NCI-H1694 (cell line): ENCODE measurements at places on chromosomes 16 and 17.

DNA sequence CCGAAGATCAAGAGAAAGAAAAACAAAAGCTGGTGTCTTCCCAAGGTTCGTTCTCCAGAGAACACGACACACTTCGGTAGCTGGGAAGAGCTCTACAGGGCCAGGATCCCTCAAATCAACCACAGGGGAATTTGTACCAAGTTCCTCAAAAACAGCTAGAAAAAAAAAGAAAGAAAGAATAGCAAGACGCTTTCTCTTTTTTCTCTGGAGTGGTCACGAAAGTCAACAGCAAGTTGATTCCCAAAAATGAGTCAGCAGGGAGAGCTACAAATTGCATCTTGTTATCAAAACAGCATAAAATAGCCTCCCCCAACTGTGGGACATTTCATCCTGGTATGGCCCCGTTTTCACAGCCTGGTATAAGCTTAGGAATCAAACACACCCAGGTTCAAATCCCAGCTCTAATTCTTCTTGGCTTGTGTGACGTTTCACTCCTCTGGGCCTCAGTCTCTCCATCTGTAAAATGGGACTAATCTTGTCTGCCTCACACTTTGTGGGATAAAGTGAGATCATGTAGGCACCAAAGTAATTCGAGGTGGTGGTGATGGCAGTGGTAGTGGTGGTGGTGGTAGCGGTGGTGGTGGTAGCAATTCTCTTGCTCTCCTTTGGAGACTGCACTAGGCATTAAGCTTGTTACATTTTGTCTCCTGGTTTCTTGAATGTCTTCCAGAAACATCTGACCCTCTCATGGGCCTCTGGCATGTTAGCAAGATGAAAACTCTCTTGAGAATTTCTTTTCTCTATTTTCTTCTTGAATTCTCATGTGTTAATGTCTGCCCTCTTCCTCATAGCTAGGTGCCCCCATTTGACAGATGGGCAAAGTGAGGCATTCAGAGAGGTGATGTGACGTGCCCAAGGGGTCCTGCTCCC lies 988 bp upstream of the IL21R start:
- no peak for DNase-seq

DNA sequence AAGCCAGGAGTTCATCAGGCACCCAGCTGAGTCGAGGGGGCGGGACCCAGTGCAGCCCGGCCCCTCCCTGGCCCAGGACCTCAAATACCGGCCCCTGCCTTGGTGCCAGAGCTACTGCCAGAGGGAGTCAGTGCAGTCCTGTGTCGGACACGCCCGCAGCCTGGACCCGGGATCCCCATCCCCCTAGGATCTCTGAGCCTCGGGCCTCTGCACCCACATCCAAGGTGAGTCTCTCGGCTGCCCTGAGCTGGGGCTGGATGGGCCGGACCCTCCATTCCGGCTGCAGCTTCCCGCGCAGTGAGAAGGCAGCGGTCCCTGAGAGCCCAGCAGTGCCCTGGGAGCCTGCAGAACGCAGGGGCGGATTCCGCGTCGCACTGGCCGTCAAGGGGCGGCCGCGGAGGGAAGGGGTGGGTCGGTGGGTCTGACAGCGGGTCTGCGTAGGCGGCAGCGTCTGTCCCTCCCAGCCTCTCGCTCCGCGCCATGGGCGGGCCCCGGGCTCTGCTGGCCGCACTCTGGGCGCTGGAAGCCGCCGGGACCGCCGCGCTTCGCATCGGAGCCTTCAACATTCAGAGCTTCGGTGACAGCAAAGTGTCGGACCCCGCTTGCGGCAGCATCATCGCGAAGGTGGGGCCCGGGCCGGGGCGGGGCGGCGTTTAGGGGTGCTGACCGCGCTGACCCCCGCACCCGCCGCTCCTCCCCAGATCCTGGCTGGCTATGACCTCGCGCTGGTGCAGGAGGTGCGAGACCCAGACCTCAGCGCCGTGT lies at the start of gene DNASE1L2:
Gene DNASE1L2 (plus strand): TSS at position 108 of the 765 bp plus-strand sequence. CDS start 373 bp downstream, at position 481.
- no peak for DNase-seq

- DNase-seq, result no peak
Observed at GRCh38 chr16:74268372-74268782, 28.2 kb upstream of the PSMD7 start.

DNA sequence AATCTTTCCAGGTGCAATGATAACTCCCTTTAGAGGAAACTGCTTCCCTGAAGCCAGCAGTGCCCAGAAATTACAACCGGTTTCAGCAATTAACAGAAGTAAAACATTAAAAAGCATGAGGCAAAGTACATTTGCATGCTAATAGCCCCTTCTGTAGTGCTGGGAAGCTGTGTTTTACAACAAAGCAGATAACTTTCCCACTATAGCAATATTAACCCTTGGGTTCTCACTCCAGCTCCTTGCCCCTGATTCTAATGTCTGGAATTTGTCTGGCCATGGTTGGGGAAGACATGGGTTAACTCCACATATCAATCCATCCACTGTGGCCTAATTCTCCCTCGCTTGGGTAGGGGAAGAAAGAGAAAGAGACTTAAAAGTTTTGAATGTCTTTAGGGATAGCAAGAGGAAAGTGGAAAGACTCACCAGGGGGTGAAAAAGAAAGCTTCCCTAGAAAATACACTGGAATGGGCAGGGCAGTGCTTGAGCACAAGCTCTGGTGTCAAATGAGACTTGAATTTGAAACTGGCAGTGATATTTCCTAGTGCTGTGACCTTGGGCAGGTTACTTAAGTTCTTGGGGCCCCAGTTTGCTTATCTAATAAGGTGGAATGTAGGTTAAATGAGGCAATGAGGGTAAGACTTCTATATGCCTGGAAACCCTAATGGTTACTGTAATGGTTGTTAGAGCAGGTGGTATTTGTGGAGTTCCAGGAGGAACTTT lies 102.0 kb downstream of the SOX9 start:
- no peak for DNase-seq

DNA sequence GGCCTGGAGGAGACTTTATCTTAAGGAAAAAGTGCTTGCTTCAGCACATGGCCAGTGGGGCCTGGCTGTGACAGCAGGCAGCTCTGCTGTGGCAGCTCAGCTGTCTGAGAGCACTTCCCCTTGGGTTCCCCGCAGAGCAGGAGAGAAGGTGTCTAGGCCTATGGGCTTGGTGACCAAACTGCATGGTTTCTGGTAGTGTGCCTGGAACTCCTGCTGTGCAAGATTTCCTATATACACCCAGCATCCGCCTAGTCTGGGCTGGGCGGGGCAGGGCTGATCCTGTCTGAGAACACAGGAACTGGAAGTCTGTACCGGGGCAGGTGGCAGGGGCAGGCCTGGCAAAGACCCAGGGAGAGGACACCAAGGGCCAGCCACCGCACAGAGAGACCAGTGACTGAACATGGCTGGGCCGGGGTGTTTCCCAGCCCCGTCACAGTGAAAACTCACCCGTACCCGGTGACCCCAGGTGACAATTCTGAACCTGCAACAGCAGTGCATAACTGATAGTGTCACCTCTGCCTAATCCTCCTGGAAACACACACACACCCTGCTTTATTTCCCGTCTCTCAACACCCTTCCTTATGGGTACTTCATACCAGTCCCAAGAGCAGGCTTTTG lies 39.3 kb downstream of the CHD9 start:
- no peak for DNase-seq

GRCh38 chr17:30831257-30831656 lies 509 bp upstream of the ATAD5 start:
- DNase-seq, result no peak
